ENCODE measurements at places on chromosomes 16 and 17. TPM values are rescaled to one million over a fixed set of nuclear protein-coding genes. Genes with fewer than 3 reads are reported as not detected.

FKBP10 gene
- polyA plus RNA-seq, result 43.2 TPM

NEUROD2 gene
- polyA plus RNA-seq, result 0.01 TPM

HCRT gene
- polyA plus RNA-seq, result 0.13 TPM

TBC1D3H gene
- polyA plus RNA-seq, result not detected

RNF213 gene
- polyA plus RNA-seq, result 103 TPM

C17orf78 gene
- 6.0 TPM for polyA plus RNA-seq

CDH13 gene
- polyA plus RNA-seq, result 17.1 TPM

KRTAP4-6 gene
- not detected for polyA plus RNA-seq

RNF112 gene
- polyA plus RNA-seq, result 3.7 TPM

FBXW10 gene
- 1.1 TPM for polyA plus RNA-seq

IRX5 gene
- polyA plus RNA-seq, result 0.10 TPM

HOXB13 gene
- polyA plus RNA-seq, result not detected

CACNG1 gene
- 0.25 TPM for polyA plus RNA-seq

MT1E gene
- 96.6 TPM for polyA plus RNA-seq

GPATCH8 gene
- polyA plus RNA-seq, result 35.9 TPM

G6PC3 gene
- 57.5 TPM for polyA plus RNA-seq

CRYBA1 gene
- not detected for polyA plus RNA-seq

HYDIN gene
- polyA plus RNA-seq, result 3.2 TPM

CMTM2 gene
- polyA plus RNA-seq, result 0.25 TPM

TEKT3 gene
- 1.0 TPM for polyA plus RNA-seq

C17orf113 gene
- 2.4 TPM for polyA plus RNA-seq

SCGB1C2 gene
- polyA plus RNA-seq, result not detected

MLYCD gene
- polyA plus RNA-seq, result 5.4 TPM

TNFRSF17 gene
- not detected for polyA plus RNA-seq

JPH3 gene
- 2.2 TPM for polyA plus RNA-seq

TEKT1 gene
- 0.25 TPM for polyA plus RNA-seq

ZSCAN10 gene
- polyA plus RNA-seq, result 0.66 TPM

PLD6 gene
- 6.0 TPM for polyA plus RNA-seq

MYH8 gene
- polyA plus RNA-seq, result 2.1 TPM

TMC7 gene
- 7.7 TPM for polyA plus RNA-seq

PYDC1 gene
- polyA plus RNA-seq, result 0.19 TPM

PABPN1L gene
- 0.12 TPM for polyA plus RNA-seq

TBC1D3I gene
- polyA plus RNA-seq, result 0.37 TPM

TPSAB1 gene
- 0.30 TPM for polyA plus RNA-seq

RHBDL1 gene
- 2.6 TPM for polyA plus RNA-seq

C16orf96 gene
- polyA plus RNA-seq, result 0.18 TPM

CDRT15L2 gene
- polyA plus RNA-seq, result not detected

RNF40 gene
- 84.5 TPM for polyA plus RNA-seq

STAT5A gene
- 14.2 TPM for polyA plus RNA-seq

MYO15A gene
- polyA plus RNA-seq, result 2.0 TPM

TPPP3 gene
- polyA plus RNA-seq, result 57.2 TPM

PLD2 gene
- 21.8 TPM for polyA plus RNA-seq

TP53TG3 gene
- not detected for polyA plus RNA-seq

MYH1 gene
- 0.01 TPM for polyA plus RNA-seq

SLC7A5 gene
- 15.0 TPM for polyA plus RNA-seq

C16orf95 gene
- polyA plus RNA-seq, result 3.3 TPM

TMIGD1 gene
- polyA plus RNA-seq, result 43.9 TPM

CRYM gene
- 4.0 TPM for polyA plus RNA-seq

ITGAL gene
- 3.8 TPM for polyA plus RNA-seq

COX6A2 gene
- polyA plus RNA-seq, result 7.8 TPM

PIPOX gene
- 51.5 TPM for polyA plus RNA-seq

KREMEN2 gene
- polyA plus RNA-seq, result 0.66 TPM

All from large intestine (tissue), 12 donors.